ENCODE measurements at places on chromosomes 11 and 22.

DNA sequence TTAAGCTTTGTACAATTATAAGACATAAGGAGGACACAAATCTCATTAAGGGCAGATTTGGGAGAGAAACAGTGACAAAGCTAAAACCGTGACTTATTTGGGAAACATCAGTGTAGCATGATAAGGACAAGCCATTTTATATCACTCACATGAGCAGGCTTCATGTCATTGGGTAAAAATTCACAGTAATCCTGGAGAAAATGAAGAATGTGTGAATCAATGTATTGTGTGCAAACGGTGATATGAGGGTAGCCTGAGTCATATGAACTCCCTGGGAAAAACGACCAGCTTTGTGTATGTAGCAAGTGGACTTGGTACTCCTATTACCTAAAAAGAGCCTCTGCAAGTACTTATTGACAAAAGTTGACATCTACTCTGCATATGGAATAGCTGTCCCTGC, 6.0 kb upstream of the TRIM34 start:
- DNase-seq: peak; percentile 86

GRCh38 chr11:14012846-14013245, 50.3 kb downstream of the SPON1 start:
- no peak for DNase-seq

GRCh38 chr11:111944139-111944538, 7.0 kb downstream of the DIXDC1 start:
- peak; percentile 96 for DNase-seq

- DNase-seq: no peak
Measured at GRCh38 chr11:36718451-36718850, 120.4 kb upstream of the RAG2 start.

DNA sequence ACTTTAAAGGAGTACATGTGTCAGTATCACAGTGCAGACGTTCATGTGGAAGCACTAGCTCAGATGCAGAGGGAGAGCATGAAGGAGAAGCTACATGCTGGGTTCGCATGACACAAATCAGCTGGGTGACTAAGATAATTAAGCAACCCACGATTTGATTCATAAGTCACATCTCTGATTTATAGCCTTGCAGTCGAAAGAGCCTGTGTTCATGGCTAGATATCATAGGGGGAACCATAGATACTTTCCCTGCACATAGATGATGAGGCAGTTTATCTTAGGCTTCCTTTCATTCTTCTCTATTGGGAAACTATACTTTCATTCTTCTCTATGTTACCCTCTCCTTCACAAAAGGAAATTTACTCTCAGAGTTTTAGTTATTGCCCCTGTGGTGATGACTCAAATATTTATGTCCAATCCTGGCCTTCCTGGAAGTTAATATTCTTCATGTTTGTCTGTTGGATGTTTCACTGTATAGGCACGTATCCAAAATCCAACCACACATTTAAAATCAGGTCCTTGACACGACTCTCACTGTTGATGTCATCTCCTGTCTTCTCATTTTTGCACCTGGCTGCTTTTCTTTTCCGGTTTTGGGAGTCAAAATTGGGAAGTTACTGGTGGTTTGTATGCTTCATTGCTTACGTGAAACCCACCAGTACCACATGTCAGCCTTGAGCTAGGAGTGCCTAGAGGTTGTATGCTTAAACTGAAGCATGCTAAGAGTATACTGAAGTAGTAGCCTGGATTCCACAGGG, 56.3 kb upstream of the SLC5A12 start:
- DNase-seq: peak; percentile 88

GRCh38 chr22:37547251-37547741, 13.0 kb upstream of the CDC42EP1 start:
- no peak for DNase-seq

GRCh38 chr22:19629720-19630419, 84.4 kb upstream of the SEPTIN5 start:
- peak; percentile 72 for DNase-seq

DNA sequence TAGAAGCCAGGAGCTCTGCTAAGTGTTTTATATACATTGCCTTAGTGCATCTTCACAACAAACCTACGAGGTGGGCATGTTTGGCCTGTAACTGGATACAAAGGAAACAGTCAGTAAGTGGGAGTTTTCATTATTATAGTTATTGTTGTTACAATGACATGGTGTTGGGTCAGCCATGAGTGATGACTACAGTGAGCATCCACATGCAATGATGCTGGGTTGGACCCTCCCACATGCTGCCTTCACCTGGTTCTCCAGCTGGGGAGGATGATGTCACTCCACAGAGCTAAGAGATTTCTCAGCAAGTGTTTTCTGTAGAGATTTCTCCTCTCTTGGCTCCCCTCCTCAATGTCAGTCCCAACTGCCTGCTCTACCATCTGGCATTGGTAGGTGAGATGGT, 59.3 kb downstream of the EHF start:
- no peak for DNase-seq

DNA sequence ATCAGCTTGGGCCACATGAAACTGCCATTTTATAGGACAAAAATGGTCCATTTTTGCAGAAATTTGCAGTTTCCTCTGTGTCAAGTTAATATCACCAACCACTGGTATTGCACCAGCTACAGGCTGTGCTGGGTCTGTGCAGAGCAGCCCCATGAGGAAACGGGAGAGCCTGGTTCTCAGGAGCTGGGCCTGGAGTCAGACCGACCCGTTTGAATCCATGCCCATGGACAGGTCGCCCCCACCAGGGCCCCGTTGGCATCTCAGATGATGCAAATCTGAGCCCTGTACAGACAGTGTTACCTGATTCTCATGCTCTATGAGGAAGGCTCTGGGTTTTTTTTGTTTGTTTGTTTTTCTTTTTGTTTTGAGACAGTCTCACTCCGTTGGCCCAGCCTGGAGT, 9.8 kb upstream of the SEC14L6 start:
- DNase-seq: no peak

DNA sequence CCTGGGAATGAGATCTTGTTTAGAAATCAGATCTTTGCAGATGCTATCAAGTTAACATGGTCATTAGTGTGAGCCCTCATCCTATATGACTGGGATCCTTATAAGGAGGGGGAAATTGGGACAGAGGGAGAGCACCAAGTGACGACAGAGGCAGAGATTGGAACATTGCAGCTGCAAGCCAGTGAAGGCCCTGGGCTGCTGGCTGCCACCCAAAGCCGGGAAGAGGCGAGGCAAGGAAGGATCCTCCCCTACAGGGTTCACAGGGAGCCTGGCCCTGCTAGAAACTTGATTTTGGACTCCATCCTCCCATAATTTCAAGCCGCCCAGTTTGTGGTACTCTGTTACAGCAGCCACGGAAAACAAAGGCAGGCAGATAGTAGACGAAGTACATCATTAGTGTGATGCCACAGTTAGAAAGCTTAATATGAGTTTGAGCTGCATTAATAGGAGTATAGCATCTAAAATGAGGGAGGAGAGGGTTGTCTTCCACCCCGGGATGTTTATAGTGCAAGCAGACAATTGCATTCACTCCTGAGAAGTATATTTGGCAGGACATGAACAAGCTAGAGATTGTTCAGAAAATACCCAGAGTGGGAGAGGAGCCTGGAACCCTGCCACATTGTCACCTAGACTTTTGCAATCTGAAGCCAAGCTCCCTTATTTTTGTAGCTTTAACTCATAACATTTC, 56.8 kb upstream of the CLMP start:
- DNase-seq: peak; percentile 44

DNA sequence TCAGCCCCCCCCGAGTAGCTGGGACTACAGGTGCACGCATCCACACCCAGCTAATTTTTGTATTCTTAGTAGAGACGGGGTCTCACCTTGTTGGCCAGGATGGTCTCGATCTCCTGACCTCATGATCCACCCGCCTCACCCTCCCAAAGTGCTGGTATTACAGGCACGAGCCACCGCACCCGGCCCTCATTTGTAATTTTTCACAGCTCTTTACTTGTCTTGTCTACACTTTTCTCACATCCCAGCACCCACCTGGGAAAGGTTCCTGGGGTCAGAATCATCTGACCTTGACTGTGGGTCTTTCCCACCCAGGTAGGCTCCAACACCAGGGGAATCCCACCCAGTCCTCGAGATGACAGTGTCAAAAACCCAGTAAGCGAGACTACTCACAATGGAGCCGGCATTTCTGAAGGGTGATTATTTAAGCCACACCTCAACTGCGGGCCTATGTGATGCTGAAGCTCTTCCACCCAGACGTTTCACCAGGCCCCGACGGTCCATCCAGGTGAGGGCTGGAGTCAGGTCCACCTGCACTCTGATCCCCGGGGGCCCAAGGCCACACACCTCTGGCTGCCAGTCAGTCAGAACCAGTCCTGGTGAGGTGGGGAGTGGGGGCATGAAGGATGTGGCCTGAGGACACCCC, 23.4 kb downstream of the CELSR1 start:
- DNase-seq: no peak

DNA sequence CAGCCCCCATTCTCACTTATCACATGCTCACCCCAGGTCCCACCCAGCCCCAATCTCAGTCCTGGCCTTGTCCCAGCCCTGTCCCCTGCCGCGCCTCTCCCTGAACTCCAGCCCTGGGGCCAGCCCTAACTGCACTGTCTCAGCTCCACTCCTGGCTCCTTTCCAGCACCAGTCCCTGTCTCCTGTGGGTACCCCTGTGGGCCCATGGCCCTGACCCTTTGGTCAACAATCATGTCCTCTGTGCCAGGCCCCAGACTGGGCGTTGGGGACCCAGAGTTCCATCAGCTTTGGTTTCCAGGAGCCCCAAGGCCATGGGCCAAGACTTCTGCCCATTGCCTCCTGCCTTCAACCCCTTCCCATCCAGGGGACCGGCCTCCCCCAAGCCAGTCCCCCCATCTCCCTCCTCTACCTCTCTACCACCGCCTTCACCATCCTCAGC, 757 bp downstream of the SPI1 start:
- no peak for DNase-seq

- DNase-seq: no peak
Measured at GRCh38 chr22:43390166-43390565, 21.6 kb upstream of the MPPED1 start.

DNA sequence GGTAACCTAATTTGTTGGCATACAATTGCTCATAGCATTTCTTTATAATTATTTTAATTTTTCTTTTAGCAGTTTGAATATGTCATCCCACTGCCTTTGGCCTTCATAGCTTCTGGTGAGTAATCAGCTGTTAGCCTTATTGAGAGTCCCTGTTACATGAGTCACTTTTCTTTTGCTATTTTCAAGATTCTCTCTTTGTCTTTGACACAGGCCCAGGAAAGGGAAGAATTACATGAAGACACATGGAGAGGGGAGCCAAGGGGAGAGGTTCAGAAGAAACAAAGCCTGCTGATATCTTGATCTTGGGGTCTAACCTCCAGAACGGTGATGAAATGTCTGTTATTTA, 418.2 kb downstream of the METTL15 start:
- peak; percentile 24 for DNase-seq

DNA sequence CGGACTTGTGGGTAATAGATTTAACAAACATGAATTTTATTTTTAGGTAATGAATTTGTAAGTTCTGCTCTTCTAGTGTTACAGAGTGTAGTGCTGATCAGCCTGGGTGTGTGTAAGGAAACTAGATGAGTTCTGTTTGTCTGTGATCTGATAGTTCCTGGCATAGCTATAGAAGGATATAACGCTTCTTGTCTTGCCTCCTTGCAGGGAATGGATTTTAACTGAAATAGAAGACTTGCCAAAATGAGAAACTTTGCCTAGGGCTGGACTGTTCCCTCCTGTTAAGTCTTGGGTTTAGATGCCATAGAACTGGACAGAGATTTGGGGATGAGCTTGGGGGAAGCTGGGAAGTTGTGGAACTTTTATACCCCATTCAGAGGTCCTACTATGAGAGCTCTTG, 11.6 kb downstream of the CCDC81 start:
- no peak for DNase-seq

- DNase-seq: no peak
Measured at GRCh38 chr11:44416776-44417175, 106.8 kb upstream of the ALX4 start.

- peak; percentile 31 for DNase-seq
Measured at GRCh38 chr11:27280140-27280539, 82.9 kb downstream of the CCDC34 start.

- peak; percentile 75 for DNase-seq
Measured at GRCh38 chr22:29202212-29203192, 3.2 kb upstream of the EMID1 start.

- peak; percentile 85 for DNase-seq
Measured at GRCh38 chr11:65291613-65292012, 23.1 kb upstream of the CDC42EP2 start.

GRCh38 chr11:134139873-134140331, 71.0 kb downstream of the JAM3 start:
- DNase-seq: peak; percentile 79

DNA sequence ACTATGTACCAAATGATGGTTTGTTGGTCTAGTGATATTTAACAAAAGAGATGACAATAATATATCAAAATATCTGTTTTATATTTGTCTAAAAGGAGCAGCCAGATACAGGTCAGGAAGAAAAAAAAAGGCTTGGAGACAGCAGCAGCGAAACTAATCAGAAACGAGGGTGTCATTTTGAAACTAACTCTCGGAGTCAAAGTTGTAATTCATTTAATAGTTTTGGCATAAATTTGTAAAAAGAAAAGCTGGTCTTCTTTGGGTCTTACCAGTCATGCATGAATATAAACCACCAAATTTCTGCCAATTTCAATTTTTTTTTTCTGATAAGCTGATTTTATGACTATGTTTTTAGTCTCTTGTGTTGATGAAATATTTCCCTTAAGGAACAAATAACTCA, 25.5 kb downstream of the NPAT start:
- DNase-seq: no peak

- DNase-seq: no peak
Measured at GRCh38 chr11:64687643-64688533, 35.1 kb downstream of the NRXN2 start.

DNA sequence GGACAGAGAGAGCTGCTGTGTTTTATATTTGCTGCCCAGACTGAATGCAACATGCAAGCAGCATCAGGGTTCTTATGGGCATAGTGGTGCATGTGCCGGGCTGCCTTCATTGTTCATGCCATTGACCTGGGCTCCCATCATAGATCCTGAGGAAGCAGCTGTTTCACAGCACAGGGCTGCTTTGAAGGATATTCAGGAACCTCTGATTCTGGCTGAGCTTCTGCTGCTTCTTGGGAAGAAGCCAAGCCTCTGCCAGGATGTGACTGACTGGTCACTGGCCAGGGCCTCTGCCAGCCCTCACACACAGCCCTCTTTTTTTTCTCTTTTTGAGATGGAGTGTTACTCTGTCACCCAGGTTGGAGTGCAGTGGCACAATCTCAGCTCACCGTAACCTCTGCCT, 43.3 kb downstream of the CYB5R2 start:
- DNase-seq: no peak

- no peak for DNase-seq
Measured at GRCh38 chr11:92607969-92608722, 361.3 kb upstream of the MTNR1B start.

- no peak for DNase-seq
Measured at GRCh38 chr11:10225553-10225952, 68.5 kb downstream of the SBF2 start.

- no peak for DNase-seq
Measured at GRCh38 chr11:34774604-34775003, 141.6 kb downstream of the APIP start.
